ENCODE measurements at places on chromosomes 2 and 18.

DNA sequence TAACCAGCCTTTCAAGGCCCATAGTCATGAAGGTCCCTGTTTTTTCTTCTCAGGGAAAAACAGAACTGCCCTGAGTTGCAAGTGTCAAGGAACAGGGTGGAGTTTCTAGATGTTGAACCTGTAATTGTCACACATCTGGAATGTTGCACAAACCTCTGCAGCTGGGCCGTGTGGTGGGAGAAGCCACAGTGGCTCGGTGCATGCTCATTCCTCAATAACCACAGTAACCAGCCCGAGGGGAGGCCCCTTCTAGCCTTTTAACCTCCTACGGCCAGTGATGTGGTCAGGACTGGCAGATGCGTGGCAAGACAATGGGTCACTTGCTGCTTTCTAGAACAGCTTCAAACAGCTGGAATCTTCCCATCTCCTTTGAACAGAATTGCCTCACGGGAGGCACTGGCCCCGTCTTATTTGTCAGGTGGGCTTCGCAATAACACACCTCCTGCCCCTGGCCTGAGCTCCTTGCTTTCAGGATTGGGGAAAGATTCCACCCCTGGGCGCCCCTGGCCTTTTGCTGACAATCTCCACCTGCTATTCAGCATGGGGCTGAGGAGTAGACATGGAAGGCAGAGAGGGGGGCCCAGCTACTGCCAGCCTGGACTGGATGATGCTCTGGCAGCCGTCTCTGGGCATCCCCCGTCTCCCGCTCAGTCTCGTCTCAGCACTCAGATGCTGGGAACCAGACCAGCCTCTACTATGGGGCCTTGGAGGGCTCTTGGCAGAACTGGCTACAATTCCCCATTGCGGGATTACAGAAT is 102.9 kb downstream of the KLHL29 start:
- DNase-seq: peak; percentile 61
- peaks cover 40% of the 10 kb centered on the region for H3K27me3 ChIP-seq
- H3K27ac ChIP-seq: no peak overlapping the region
- H3K4me1 ChIP-seq: peaks cover 44% of the 10 kb centered on the region

DNA sequence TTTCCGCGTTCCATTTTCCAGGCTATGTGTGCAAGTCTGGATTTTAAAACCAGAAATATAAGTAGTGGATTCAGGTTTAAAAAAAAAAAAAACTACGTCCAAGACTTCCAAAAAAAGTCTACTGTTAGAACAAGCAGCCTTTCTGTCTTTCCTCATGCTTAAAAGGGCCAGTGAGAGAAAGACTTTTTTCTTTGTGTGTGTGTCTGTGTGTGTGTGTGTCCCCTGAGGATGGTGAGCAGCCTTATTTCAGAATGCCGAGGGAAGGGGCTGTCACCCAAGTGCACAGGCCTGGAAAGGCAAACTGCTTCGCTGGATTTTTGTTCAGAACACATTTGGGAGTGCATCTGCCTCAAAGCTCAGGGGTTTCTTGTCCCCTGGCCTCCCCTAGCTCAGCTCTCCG is 98.8 kb downstream of the ZBTB7C start:
- H3K27me3 ChIP-seq: peaks cover 16% of the 10 kb centered on the region
- H3K36me3 ChIP-seq: no peaks in the 10 kb centered on the region
- no peak overlapping the region for H3K27ac ChIP-seq

DNA sequence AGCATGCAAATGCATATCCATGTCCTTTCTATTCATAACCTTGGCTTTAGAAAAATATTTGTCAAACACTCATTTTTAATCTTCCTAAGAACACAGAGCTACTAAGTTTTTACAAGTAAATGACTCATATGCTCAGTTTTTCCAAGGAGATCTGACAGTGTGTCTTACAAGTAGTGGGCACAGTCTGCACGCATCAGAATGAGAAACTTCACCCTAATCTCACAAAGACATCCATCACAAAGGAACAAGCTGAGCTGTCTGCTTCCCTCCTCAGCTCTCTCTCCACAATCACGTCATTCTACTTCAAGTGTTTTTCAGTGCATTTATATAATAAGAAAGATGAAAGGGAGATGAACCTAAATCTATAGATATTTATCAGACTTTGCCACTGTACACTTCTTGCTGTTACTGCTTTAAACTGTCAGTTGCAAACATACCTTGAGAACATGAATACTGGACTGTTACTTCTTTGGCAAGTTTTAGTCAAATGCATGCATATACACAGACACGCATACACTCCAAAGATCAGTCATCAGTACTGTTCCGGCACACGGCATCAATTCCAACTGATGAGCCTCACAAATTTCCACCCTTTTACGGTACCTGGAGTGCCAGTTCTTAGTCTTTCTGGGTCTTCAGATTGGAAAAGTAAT is 75.7 kb downstream of the RBMS1 start:
- H3K36me3 ChIP-seq: peaks cover 14% of the 10 kb centered on the region
- H3K4me1 ChIP-seq: peaks cover 33% of the 10 kb centered on the region
- H3K27ac ChIP-seq: peak overlapping the region; percentile 5
- no peak overlapping the region for H3K4me3 ChIP-seq
- H3K27me3 ChIP-seq: no peaks in the 10 kb centered on the region

- H3K4me3 ChIP-seq: no peak overlapping the region
- peaks cover 15% of the 10 kb centered on the region for H3K4me1 ChIP-seq
- no peaks in the 10 kb centered on the region for H3K36me3 ChIP-seq
- H3K27me3 ChIP-seq: no peaks in the 10 kb centered on the region
Measured at GRCh38 chr2:207467716-207468347, 61.9 kb upstream of the CREB1 start.

GRCh38 chr2:55901941-55902340 is 21.6 kb downstream of the EFEMP1 start:
- H3K4me1 ChIP-seq: no peaks in the 10 kb centered on the region
- H3K36me3 ChIP-seq: no peaks in the 10 kb centered on the region
- DNase-seq: no peak
- H3K27ac ChIP-seq: no peak overlapping the region
- no peak overlapping the region for H3K4me3 ChIP-seq
- no peaks in the 10 kb centered on the region for H3K27me3 ChIP-seq

DNA sequence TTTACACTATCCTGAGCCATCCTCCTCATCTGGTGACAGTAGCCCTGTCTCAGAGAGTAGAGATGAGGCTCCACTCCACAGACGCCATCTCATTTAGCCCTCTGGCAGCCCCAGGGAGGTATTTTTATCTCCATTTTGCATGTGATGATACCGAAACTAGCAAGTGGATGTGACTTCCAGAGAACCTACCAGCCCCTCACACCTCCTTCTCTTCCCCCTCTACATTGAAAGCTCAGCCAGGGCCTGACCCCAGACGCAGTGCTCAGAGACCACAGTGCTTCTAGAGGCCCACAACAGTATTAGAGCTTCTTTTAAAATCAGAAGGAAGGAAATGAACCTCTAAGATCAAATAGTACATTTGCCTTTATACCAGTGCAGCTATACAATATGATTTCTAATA is 8.3 kb downstream of the GYPC start:
- H3K27me3 ChIP-seq: no peaks in the 10 kb centered on the region
- DNase-seq: peak; percentile 68
- peaks cover 15% of the 10 kb centered on the region for H3K36me3 ChIP-seq
- peaks cover 72% of the 10 kb centered on the region for H3K4me1 ChIP-seq
- peak overlapping the region; percentile 49 for H3K4me3 ChIP-seq
- peak overlapping the region; percentile 95 for H3K27ac ChIP-seq

GRCh38 chr2:94986392-94986963 is 39.0 kb upstream of the MAL start:
- H3K36me3 ChIP-seq: no peaks in the 10 kb centered on the region
- peaks cover 20% of the 10 kb centered on the region for H3K27me3 ChIP-seq
- no peak overlapping the region for H3K4me3 ChIP-seq
- DNase-seq: peak; percentile 59
- no peak overlapping the region for H3K27ac ChIP-seq
- H3K4me1 ChIP-seq: peaks cover 3% of the 10 kb centered on the region

GRCh38 chr2:101912545-101912944 is 79.2 kb upstream of the IL1R2 start:
- no peak overlapping the region for H3K27ac ChIP-seq
- no peak overlapping the region for H3K4me3 ChIP-seq
- H3K27me3 ChIP-seq: peaks cover 12% of the 10 kb centered on the region

GRCh38 chr2:165927353-165927752 is 26.2 kb downstream of the TTC21B start:
- no peak overlapping the region for H3K27ac ChIP-seq
- DNase-seq: no peak
- H3K36me3 ChIP-seq: peaks cover 26% of the 10 kb centered on the region
- H3K4me3 ChIP-seq: no peak overlapping the region
- H3K27me3 ChIP-seq: no peaks in the 10 kb centered on the region
- peaks cover 2% of the 10 kb centered on the region for H3K4me1 ChIP-seq

GRCh38 chr2:71563872-71564271 is 110.5 kb downstream of the DYSF start:
- H3K27me3 ChIP-seq: no peaks in the 10 kb centered on the region
- H3K4me3 ChIP-seq: no peak overlapping the region
- H3K4me1 ChIP-seq: no peaks in the 10 kb centered on the region
- no peak overlapping the region for H3K27ac ChIP-seq
- DNase-seq: no peak

GRCh38 chr2:217077831-217078407 is 218.1 kb upstream of the TNP1 start:
- H3K4me3 ChIP-seq: no peak overlapping the region
- no peak overlapping the region for H3K27ac ChIP-seq
- no peaks in the 10 kb centered on the region for H3K36me3 ChIP-seq

GRCh38 chr2:54429811-54430551 is 26.1 kb upstream of the SPTBN1 start:
- no peaks in the 10 kb centered on the region for H3K36me3 ChIP-seq
- peaks cover 7% of the 10 kb centered on the region for H3K4me1 ChIP-seq
- no peak for DNase-seq
- H3K27me3 ChIP-seq: no peaks in the 10 kb centered on the region

GRCh38 chr2:144354953-144355352 is 165.0 kb downstream of the ZEB2 start:
- H3K4me3 ChIP-seq: no peak overlapping the region
- no peaks in the 10 kb centered on the region for H3K36me3 ChIP-seq
- no peaks in the 10 kb centered on the region for H3K27me3 ChIP-seq
- peaks cover 22% of the 10 kb centered on the region for H3K4me1 ChIP-seq
- DNase-seq: no peak

- no peaks in the 10 kb centered on the region for H3K36me3 ChIP-seq
Measured at GRCh38 chr2:114139542-114139941, 249.7 kb downstream of the ACTR3 start.

DNA sequence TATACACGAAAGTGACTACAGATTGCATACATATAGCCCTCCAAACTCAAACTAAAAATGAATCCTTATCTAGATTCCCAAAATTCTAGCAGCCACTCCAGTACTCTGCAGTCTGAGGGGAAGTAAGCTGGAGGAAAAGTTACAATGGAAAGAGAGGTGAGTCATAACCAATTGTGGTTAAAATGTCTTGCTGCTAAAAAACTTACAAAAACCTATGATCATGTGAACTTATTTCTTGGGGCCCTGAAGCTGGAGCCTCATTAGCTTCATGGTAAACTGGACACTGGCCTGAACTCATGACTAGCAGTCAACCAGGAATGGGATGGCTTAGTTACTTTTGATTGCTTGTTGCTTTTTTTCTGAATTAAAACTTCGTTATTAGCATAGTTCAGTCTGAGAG is 175.9 kb downstream of the SLC4A3 start:
- no peaks in the 10 kb centered on the region for H3K4me1 ChIP-seq
- no peak for DNase-seq
- no peak overlapping the region for H3K27ac ChIP-seq
- no peaks in the 10 kb centered on the region for H3K27me3 ChIP-seq
- H3K36me3 ChIP-seq: no peaks in the 10 kb centered on the region

- DNase-seq: no peak
- H3K36me3 ChIP-seq: peaks cover 2% of the 10 kb centered on the region
- H3K27ac ChIP-seq: no peak overlapping the region
- H3K4me1 ChIP-seq: peaks cover 16% of the 10 kb centered on the region
- H3K27me3 ChIP-seq: no peaks in the 10 kb centered on the region
- no peak overlapping the region for H3K4me3 ChIP-seq
Measured at GRCh38 chr2:64679673-64680425, 26.1 kb upstream of the SERTAD2 start.

GRCh38 chr18:31206071-31206470 is 43.4 kb upstream of the DSC1 start:
- H3K4me3 ChIP-seq: no peak overlapping the region
- H3K4me1 ChIP-seq: no peaks in the 10 kb centered on the region
- H3K36me3 ChIP-seq: no peaks in the 10 kb centered on the region
- no peaks in the 10 kb centered on the region for H3K27me3 ChIP-seq
- H3K27ac ChIP-seq: no peak overlapping the region

DNA sequence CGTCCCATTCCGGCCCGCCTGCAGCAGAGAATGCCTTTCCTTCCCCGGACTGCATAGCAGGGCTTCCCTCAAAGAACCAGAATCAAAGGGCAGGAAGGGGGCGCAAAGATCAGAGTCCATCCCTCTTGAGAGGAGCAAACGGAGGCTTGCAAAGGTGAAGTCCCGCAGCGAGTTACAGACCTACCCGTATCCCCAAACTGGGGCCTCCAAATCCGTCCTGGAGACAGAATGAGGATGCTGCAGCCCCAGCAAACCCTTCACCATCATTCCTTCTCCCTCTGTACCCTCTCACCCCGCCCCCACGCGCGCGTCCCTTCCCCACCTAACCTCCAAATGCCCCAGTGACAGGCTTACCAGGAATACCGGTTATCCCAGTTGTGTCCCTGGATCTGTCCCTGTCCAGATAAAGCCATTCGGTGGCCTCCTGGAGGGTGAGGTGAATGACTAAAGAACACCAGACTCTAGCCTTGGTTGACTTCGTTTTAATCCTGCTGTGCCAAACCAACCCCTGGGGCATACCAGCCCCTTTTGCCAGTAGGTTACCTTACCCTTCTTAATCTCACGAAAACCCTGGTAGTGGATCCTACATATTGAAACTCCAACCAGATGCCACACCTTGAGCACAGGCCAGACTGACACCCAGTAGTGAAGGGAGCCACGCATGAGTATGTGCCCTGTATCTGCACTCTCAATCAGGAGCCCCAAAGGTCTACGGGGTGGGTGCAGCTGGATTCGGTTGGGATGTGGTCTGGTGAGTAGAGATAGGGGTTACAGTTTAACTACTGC is 961 bp upstream of the SLC40A1 start:
- H3K27ac ChIP-seq: no peak overlapping the region
- no peak for DNase-seq
- H3K4me3 ChIP-seq: peak overlapping the region; percentile 62
- peaks cover 24% of the 10 kb centered on the region for H3K4me1 ChIP-seq
- H3K27me3 ChIP-seq: peaks cover 51% of the 10 kb centered on the region

DNA sequence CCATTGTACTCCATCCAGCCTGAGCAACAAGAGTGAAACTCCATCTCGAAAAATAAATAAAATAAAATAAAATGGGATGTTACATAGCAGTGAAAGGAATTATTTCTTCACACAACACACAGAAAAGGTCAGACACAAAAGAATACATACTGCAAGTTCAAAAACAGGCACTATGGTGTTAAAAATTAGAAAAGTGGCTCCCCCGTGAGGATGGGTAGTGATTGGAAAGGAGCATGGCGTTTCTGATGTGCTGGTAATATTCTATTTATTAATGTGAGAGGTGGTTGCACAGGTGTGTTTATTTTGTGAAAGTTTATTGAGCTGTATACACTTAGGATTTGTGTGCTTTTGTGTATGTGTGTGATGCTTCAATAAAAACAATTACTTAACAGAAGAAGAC is 22.9 kb upstream of the RAB10 start:
- H3K27ac ChIP-seq: no peak overlapping the region
- no peak overlapping the region for H3K4me3 ChIP-seq

GRCh38 chr2:162344617-162344950 is 652 bp downstream of the GCA start:
- DNase-seq: peak; percentile 43
- no peaks in the 10 kb centered on the region for H3K36me3 ChIP-seq
- peak overlapping the region; percentile 75 for H3K27ac ChIP-seq
- peak overlapping the region; percentile 73 for H3K4me3 ChIP-seq
- peaks cover 15% of the 10 kb centered on the region for H3K4me1 ChIP-seq

Measured in activated CD8-positive, alpha-beta memory T cell treated with anti-CD3 and anti-CD28 coated beads, Interleukin-2, amount 10 ng/mL, durations not matched to agents 7 days and 5 days (primary cell).